NCI-H1694 treated with DMSO at 0.1 percent for 48 hours (cell line): ENCODE measurements at places on chromosomes 3 and 15.

DNA sequence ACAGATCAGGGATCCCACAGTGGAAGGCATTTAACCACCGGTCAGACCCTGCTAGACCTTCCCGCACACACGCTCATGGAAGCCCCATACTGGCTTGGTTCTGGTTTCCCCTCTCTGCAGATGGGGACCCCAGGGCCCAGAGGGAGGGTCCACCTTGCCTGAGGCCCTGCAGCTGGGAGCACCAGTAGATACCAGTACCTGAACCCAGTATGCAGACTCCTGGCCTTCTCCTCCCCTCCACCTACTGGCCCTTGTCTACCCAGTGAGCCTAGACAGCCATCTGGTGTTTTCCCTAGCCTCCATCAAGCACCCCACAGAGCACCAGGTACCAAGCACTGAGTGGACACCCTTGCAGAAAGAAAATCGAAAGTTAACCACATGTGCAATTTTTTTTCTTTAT is 65.1 kb downstream of the MEGF11 start:
- DNase-seq = no peak

GRCh38 chr3:38645601-38646000 is 3.9 kb downstream of the SCN5A start:
- no peak for DNase-seq

GRCh38 chr15:35182841-35183479 is 97.9 kb upstream of the NANOGP8 start:
- DNase-seq = peak; percentile 13

- DNase-seq = no peak
Observed at GRCh38 chr3:10514407-10515069, 9.2 kb upstream of the ATP2B2 start.

- no peak for DNase-seq
Observed at GRCh38 chr3:161266731-161267150, 45.6 kb downstream of the NMD3 start.

DNA sequence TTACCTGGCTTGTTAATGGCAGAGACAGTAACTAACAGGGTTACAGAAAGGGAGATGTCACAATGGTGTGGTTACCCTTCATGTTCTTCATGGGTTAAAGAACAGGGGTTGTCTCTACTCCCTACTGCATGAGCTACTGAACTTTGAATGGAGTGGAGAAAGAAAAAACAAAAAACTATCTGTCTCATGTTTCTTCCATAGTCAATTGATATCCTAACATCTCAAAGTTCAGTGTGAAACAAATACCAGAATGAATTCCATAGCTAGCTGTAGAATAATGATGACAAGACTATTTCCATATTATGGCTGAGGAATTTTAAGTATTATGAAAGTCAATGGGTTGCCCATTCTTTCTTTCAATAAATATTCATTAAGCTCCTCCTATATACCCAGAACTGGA is 161.3 kb upstream of the LPP start:
- DNase-seq = no peak

DNA sequence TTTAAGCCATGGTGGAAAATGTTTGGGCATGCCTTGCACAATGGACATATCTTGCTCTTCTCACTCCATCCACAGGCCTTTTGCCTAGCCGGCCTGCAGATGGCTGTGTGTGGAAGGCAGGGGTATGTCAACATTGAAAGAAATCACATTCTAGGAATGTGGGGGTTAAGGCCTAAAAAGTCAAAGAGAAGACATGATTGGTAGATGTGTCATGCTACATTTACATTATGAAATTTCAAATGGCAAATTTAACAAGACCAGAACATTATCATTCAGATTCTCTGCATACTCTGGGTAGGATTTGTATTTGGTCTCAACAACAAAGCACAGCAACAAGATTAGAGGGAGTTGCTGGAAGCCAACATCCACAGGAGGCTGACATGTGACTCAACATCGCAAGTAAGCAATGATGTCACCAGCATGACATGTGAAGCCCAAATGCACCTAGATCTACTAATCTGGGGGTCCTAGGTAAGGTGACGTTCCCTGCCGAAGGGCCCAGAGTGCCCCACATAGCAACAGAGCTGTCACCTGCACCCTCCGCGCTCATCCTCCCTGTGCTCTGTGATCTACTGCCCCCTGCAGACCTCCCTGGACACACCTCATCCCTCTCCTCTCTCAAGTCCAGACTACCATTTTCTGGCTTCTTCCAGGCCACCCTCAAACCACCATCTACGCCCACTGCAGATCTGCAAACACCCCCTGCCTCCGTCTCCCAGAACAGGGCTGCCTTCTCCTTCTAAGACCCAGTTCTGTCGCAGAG is 39.4 kb downstream of the CLDN18 start:
- DNase-seq = no peak

GRCh38 chr3:158200955-158201354 is 91.1 kb downstream of the RSRC1 start:
- no peak for DNase-seq

GRCh38 chr15:59237924-59238331 is 31.3 kb downstream of the LDHAL6B start:
- no peak for DNase-seq

DNA sequence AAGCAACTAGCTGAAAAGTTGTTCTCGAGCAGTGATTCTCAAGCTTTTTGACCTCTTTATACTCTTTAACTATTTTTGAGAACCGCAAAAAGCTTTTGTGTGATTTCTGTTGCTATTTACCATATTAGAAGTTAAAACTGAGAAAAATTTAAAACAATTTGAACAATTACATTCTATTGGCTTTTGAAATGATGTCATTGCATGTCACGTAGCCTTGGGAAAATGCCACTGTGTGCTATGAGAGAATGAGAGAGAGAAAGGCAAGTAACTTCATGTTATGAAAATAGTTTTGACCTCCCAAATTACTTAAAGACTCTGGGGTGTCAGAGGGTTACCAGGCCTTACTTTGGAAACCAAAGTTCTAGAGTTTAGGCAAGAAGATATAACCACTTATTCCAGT is 8.0 kb downstream of the USP13 start:
- no peak for DNase-seq

DNA sequence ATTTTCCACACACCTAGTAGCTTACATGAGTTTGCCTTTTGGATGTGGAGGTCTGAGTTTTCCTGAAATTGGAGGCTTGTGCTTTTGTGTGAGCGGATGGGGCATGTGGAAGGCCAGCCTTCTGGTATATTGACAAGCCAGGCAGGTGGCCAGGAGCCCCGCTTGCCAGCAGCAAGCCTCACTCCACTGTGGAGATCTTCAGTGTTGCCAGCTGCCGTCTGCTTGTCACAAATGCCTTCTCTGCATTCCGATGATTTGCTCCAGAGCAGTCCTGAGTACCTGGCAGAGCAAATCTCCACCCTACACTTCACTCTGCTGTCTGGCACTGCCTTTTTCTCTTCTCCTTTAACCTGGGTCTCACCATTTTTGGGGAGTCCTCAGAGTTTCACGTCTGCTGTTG is 29.1 kb upstream of the CHST2 start:
- DNase-seq = peak; percentile 90

DNA sequence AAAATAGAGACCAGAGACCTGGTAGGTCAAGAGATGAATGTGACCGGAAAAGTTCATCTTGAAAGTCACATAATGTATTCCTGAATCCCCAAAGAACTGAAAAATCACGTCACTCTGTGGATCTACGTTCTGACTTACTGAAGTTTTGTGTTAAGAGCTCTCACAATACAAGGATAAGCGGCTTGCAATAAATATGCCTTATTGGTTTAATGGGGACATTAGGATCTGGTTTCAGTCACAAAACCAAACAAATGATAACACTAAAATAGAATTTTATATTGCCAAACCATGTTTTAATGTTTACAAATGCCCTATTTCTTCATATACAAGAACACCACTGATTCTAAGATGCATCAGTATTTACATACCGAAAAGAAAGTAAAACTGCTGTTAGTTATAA is 164.2 kb downstream of the FMN1 start:
- DNase-seq = no peak
